Activated T-cell treated with anti-CD3 and anti-CD28 coated beads, Interleukin-2, amount 50 U/mL, for 1 hour (primary cell): ENCODE measurements at places on chromosomes 11 and 22.

GRCh38 chr11:45523760-45524159 is 141.7 kb downstream of the CHST1 start:
- no peak for DNase-seq

DNA sequence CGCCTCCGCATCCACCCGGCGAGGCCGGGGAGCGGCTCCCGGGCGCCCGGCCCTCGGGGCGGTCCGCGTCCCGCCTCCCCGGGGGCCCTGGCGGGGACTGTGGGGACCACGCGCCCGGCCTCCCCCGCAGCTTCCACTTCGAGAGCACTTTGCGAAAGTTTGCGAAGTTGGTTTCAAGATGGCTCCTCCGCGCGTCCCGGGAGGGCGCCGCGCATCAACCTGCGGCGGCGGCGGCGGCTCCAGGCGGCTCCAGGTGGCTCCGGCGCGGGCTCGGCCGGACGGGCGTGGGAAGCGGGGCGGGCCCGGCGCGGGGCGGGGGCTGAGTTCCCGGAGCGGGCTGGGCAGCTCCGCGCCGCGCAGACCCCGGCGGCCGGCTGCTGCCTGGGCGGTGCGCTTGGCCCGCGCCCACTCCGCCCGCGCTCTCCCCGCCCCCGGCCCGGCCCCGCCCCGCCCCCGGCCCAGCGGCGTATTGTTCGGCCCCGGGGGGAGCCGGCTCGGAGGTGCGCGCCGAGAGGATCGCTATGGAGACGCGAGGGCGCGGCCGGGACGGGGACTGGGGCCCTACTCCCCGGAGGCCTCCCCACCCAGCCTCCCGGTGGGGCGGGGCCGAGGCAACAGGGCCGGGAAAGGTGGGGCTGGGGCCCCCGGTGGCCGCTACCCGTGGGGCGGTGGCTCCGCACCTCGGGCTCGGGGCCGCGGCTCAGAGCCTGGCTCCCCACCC is at the start of gene CELSR1:
CELSR1 (minus strand) TSS at position 396 of the 721 bp plus-strand sequence. CDS start 450 bp downstream, outside the sequence.
- no peak for DNase-seq

GRCh38 chr11:80188076-80188627 is 747.3 kb upstream of the TENM4 start:
- DNase-seq, result no peak

GRCh38 chr11:44915621-44916020 is 35.1 kb downstream of the TP53I11 start:
- no peak for DNase-seq

GRCh38 chr11:59403546-59403945 is 22.7 kb downstream of the OR5A2 start:
- DNase-seq, result no peak
